ENCODE measurements at places on chromosomes 3 and 15.

DNA sequence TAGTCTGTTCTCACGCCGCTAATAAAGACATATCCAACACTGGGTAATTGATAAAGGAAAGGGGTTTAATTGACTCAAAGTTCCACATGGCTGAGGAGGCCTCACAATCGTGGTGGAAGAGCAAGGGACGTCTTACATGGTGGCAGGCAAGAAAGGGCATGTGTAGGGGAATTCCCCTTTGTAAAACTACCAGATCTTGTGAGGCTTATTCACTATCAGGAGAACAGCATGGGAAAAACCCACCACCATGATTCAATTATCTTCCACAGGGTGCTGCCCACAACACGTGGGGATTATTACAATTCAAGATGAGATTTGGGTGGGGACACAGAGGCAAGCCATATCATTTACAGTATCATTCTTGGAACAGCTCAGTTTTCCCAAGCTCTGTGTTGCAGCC, 268.0 kb downstream of the SUCLG2 start:
- no peak for DNase-seq
- no peak overlapping the region for H3K4me3 ChIP-seq
- no peaks in the 10 kb centered on the region for H3K36me3 ChIP-seq
- H3K4me1 ChIP-seq = no peaks in the 10 kb centered on the region

GRCh38 chr3:46062679-46063078, 35.4 kb upstream of the XCR1 start:
- H3K36me3 ChIP-seq = no peaks in the 10 kb centered on the region
- H3K4me1 ChIP-seq = no peaks in the 10 kb centered on the region
- no peak overlapping the region for H3K4me3 ChIP-seq
- H3K27me3 ChIP-seq = peaks cover 5% of the 10 kb centered on the region

- no peak overlapping the region for H3K27ac ChIP-seq
- H3K4me1 ChIP-seq = peaks cover 52% of the 10 kb centered on the region
- no peak overlapping the region for H3K4me3 ChIP-seq
- H3K27me3 ChIP-seq = no peaks in the 10 kb centered on the region
- no peaks in the 10 kb centered on the region for H3K36me3 ChIP-seq
- no peak for DNase-seq
Observed at GRCh38 chr3:71104556-71104955, 479.0 kb downstream of the FOXP1 start.

DNA sequence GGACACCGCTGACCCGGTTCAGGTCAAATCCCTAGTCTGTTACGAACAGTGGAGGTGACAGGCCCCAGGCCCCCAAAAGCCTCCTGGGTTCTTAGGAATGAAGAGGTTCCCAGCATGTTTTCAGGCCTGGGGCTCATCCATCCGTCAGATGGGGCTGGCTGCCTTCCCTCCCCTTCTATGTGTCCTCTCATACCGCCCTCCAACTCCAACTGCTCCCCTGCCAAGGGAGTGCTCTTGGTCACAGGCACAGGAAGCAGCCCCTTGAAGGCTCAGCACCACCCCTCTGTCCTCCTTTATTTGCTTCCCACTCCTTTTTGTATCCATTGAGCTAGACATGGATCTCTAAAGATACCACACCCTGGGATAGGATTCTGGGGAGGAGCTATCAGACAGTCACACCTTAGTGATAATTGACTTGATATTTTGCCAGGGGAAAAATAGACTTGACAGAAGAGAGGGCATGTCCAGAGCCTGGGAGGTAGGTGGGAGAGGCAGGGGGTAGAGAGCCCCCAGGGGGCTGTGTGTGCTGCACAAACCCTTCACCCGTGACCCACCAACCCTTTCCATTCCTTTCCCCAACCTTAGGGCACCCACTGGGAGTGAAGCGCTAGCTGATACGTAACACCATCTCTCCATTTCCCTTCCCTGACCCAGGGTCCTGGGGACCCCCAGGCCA, 10.7 kb upstream of the CSPG4 start:
- DNase-seq = peak; percentile 57
- H3K27me3 ChIP-seq = no peaks in the 10 kb centered on the region
- no peak overlapping the region for H3K4me3 ChIP-seq
- peaks cover 13% of the 10 kb centered on the region for H3K4me1 ChIP-seq
